Right cardiac atrium (tissue), 5 donors: ENCODE measurements at places on chromosomes 5 and 9. TPM values are rescaled to one million over a fixed set of nuclear protein-coding genes. Genes with fewer than 3 reads are reported as not detected.

The HAVCR2 gene
- polyA plus RNA-seq = 1.8 TPM

The NR6A1 gene
- 0.57 TPM for polyA plus RNA-seq

DNA sequence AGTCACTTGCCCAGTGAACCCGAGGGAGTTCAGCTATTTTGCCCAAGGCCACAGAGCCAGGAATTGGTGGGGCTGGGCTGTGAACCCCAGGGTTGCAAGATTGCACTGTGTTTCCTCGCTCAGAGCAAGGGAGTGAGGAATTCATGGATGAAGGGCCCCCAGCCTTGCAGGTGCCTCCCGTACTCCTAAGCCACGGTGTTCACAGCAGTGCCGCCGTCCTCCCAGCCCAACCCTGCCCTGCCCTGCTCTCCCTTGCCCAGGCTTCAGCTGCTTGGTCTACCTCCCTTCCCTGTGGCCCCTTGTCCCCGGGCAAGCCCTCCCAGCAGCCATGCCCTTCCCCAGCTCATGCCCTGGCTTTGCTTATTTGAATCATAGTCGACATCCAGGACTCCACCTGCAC, 6.1 kb downstream of the LAMC3 start:
- no peak for DNase-seq

GRCh38 chr9:130872912-130873503, 23.6 kb downstream of the QRFP start:
- DNase-seq = peak; percentile 87

DNA sequence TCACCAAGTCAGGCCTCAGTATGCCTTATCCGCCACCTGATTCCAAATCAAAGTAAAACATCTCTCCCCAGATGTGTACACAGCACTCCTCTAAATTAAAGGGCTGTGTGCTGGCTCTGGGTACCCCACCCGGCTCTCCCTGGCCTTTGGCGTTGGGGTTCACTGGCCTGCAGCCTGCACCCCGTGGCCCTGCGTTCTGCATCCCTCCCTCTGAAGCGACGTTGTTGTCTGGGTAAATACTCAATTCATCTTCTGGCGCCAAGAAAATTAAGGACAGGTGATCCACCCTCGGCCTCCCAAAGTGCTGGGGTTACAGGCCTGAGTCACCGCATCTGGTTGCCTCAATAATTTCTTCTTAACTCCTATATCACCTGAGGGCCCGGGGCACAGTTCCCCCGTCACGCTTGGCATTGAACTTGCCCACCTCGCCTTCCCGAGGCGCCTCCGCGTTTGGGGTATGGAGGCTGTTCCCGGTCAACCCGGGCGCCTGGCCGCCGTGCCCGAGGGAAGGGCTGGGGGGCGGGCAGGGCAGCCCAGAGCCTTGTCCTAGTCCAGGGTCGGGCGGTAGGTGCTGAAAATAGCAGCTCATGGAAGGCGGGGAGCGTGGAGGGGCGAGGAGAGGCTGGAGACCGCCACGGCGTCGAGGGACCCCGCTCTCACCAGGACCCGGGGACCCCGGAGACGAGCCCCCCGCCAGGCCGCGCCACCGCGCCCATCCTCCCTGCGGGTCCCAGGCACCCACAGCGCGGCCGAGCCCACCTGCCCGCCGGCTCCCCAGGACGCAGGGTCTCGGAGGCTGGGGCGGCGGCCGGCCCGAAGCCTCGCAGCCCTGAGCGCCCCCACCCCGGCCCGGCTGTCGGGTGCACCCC, 531 bp downstream of the ABO start:
- peak; percentile 47 for DNase-seq

- DNase-seq = no peak
These were observed 33.2 kb upstream of the CYFIP2 start for GRCh38 chr5:157232706-157233105.

GRCh38 chr9:85431339-85432102, 310.2 kb downstream of the AGTPBP1 start:
- no peak for DNase-seq

DNA sequence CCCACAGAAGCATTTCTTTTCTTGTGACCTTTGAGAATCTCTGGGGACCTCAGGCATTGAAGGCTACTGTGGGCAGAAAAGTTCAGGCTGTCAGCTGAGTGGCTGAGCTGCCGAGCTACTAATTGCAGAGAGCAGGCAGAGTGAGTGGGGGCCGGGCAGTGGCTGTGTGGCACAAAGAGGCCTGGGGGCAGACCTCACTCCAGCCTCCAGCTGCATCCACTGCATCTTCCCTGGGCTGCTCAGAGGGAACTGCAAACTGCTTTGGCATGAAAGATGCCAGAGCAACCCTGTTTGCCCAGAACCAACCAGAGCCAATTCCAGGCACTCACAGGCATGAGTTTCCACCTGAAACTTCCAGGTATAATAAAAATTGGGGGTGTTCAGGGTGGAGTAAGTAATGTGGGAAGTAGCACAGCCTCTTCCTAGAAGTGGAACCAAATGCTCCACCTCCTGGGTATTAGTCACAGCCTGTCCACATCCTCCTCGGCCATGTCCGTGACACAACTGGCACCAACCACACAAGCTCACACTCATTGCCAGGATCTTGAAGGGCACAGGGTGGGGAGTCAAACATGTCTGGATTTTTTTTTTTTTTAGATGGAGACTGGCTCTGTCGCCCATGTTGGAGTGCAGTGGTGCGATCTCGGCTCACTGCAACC, 548.9 kb downstream of the BNC2 start:
- no peak for DNase-seq
